HFF-Myc (cell line): ENCODE measurements at places on chromosomes 4 and X.

- no peak for DNase-seq
These were observed 54.8 kb upstream of the MAGEB16 start for GRCh38 chrX:35743331-35743730.

GRCh38 chr4:169225812-169226211 lies 44.9 kb downstream of the SH3RF1 start:
- DNase-seq = no peak

DNA sequence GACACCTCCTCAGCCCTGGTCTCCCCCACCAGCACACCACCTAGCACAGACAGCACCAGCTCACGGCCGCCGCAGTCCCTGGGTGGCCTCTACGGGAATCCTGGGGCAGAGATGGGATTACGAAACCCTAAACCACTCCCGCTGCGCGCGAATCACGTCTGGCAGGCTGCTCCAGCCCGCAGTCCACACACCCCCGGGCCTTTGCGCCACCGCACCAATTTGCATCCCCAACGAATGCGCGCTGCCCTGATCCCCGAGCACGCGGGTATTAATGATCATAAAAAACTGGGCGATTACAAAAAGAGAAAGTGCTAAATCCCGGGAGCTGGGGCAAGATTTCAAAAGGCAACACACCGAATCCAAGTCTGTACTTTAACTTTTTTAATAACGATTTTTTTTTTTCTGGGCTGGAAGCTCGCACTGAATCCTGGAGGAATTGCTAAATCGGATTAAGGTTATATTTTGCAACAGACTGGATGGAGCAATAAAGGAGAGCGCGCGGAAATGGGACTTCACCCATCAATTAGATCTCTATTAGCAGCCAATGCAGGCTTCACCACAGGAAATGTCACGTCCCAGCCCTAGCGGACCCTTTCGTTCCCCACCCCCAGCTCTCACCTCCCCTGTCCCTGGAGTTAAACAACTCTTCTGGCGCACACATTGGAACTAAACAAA lies 69.8 kb upstream of the TMEM33 start:
- DNase-seq = no peak

GRCh38 chrX:45165726-45166125 lies 35.0 kb downstream of the DIPK2B start:
- no peak for DNase-seq

GRCh38 chr4:1712216-1713002 lies at the start of gene SLBP:
Gene SLBP (minus strand): TSS chr4:1712319. CDS start chr4:1712188, 131 bp downstream.
- peak; percentile 65 for DNase-seq

DNA sequence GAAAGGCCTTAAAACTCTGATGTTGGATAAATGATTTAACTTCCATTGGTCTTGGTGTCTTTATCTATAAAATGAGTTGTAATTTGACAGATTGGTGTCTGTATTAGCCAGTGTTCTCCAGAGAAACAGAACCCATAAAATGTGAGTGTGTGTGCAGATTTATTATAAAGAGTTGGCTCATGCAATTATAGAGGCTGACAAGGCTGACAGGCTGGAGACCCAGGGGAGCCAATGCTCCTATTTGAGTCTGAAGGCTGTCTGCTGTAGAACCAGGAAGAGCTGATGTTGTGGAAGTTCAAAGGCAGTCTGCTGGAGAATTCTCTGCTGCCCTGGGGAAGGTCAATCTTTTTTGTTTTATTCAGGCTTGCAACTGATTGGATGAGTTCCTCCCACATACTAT lies 131.7 kb downstream of the SLC4A4 start:
- no peak for DNase-seq

DNA sequence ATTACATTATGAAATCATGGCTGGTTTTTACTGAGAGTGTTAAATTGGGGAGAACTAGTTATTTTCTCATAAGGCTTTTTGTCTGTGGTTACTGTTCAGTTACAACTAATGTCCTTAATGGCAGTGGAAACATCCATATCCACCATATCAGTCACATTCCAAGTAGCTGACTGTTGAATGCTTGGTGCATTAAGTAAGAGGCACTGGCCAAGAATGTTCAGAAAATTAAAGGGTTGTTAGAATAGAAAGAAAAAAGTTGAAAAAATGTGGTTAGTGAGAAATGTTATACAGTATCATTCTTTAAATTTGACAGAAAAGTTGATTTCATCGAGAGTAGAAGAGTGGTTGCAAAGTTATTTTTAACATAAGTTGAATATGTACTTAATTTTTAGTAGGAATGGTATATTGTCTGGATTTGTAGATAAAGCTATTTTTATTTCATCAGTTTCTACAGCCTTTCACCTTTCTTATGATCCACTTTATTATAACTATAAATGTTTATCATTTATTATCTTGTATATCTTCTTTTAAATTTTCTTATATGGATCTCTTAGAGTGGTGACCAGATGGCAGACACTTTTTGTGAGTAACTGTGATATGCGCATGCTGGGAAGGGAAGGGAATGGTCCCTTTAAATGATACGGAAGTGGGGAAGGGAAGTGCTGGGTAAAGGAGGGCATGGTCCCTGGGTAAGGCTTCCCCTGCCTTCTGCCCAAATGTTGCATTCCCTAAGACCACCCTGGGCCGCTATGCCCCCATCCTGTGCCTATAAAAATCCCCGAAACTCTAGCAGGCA lies 2407.1 kb downstream of the ARAP2 start:
- DNase-seq = peak; percentile 35
